ENCODE measurements at places on chromosomes 12 and 14.

DNA sequence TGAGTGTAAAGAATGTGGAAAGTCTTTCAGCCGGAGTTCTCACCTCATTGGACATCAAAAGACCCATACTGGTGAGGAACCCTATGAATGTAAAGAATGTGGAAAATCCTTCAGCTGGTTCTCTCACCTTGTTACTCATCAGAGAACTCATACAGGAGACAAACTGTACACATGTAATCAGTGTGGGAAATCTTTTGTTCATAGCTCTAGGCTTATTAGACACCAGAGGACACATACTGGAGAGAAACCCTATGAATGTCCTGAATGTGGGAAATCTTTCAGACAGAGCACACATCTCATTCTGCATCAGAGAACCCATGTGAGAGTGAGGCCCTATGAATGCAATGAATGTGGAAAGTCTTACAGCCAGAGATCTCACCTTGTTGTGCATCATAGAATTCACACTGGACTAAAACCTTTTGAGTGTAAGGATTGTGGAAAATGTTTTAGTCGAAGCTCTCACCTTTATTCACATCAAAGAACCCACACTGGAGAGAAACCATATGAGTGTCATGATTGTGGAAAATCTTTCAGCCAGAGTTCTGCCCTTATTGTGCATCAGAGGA lies 25.1 kb upstream of the ZNF268 start:
- no peak for DNase-seq

DNA sequence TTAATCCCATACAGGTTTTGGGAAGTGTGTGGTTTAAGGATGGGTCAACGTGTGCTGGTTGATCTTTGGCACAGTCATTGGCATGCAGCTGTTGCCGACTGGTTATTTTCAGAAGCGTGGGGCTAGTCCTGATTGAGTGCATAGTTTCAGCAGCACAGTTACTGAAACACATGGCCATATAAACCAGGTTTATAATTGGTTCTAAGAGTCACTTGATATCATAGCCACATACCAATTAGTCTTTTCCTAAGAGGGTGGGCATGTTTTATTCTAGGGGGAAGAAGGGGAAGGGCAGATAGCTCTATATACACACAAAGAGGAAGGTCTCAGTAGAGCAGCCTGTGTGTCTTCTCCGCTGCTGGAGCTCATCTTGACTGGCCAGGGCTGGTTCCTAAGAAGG lies 11.0 kb upstream of the RPS6KL1 start:
- no peak for DNase-seq

- DNase-seq = no peak
Observed at GRCh38 chr14:95067526-95067925, 89.8 kb downstream of the DICER1 start.

GRCh38 chr12:457676-458075 lies 2.1 kb upstream of the B4GALNT3 start:
- no peak for DNase-seq

GRCh38 chr12:114611145-114612018 lies 72.6 kb downstream of the TBX3 start:
- DNase-seq = no peak
